ENCODE measurements at places on chromosomes 5 and 9.

GRCh38 chr5:91123901-91124300 lies 259.2 kb downstream of the ARRDC3 start:
- DNase-seq: no peak

DNA sequence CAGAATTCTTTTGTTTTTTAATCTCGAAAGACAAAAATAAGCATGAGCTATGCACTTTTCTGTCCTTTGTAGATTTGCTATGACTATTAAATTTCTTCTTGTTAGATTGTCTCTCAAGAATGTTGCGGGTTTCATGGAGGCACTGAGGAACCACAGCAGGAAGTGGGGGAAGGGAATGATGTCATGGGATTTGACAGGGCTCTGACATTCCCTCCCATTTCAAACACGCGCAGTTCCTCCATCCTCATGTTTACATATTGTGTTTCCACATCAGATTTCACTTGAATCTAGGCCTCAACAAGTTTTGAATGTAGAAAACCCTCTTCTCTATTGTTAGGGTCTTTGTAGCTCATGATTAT lies 154.8 kb downstream of the PALM2AKAP2 start:
- no peak for DNase-seq

DNA sequence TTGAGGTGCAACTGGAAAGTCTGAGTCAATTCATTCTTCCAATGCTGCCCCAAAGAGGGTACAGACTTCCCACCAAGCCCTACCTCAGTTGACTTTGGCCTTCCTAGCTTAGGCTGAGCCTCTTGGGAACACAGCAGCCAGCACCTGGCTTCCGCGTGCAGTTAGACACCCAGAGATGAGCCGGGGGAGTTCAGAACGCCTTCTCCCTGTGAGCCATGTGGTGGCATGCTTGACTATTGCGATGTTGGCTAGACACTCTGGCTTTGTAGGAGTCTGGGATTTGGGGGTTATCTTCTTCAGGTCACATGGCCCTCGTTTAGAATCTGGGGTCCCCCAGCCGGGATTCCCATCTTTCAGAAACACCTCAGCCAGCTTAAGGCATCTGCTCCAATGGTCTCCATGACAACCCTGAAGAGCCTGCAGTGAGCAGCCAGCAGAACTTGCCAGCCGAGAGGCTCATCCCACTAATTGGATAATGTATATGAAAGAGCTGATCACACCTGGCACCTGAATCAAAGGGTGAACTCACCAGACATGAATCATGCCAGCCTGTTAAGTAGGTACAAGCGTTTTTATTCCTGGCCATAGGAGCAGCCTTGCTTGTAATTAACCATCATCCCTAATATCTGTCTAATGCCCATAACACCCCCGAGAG lies 167.5 kb downstream of the SYK start:
- no peak for DNase-seq

GRCh38 chr5:8068078-8068477 lies 199.1 kb downstream of the MTRR start:
- DNase-seq: no peak

- DNase-seq: no peak
Measured at GRCh38 chr9:88972401-88972800, 18.9 kb upstream of the S1PR3 start.

GRCh38 chr5:145341842-145342241 lies 493.3 kb downstream of the PRELID2 start:
- no peak for DNase-seq

DNA sequence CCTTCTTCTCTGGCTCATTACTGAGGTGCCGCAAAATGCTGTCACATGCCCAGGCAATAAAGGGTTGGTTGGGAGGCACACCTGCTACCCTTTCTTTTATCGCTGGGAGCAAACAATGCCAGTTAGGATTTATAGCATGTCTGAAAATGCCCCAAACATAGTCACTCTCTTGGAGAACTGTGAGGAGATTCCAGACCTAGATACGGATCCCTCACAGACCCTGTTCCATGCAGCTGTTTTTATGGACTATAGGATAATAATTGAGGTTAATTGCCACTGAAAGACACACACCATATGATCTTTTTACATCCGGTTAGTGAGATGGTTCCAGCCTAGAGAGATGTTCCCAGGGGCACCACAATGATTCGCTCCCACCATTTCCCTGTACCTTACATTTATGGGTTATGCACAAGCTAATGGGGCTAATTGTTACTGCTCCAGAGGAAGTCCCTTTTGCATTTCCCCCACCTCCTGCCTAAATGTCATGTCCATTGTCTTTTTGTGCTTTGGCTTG lies 318.1 kb downstream of the PIK3R1 start:
- no peak for DNase-seq

DNA sequence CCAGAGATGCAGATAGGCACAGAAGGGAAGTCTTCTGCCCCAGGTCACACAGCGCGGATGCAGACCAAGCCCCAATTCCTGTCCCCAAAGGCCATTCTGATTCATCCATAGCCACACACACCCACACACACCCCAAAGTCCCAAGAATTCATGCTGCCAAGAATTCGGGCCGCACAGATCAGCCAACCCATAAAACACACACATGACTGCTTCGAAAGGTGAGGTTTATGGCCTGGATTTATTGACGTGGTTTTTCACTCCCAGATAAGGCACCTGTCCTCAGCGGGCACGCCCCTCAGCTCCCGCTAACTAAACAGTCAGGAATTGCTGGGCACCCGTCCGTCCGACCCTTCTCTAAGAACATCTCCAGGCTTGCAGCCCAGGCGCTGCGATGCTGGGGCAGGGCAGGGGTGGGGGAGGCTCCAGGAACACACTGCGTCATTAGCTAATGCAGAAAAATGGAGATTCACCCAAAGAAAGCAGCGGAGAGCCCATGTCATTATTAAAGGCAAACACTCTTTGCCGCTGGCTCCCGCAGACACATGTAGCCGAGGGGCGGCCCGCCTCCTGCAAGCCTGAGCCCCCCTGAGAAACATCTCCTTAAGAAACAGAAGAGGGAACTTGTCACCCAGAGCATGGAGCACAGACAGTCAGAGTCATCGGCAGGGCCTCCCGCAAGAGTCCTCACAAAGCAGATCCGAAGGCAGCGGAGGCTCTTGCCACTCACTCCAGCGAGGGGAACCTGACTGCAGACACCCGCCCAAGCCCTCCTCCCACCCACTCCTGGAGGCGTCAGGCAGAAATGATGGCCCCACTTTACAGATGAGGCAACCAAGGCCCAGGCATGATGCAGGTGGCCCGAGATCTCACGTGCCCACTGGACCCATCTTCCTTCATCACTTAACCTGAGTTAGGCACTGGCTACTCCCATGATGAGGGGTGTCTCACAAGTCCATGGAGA lies 19.9 kb downstream of the VAV2 start:
- DNase-seq: no peak

DNA sequence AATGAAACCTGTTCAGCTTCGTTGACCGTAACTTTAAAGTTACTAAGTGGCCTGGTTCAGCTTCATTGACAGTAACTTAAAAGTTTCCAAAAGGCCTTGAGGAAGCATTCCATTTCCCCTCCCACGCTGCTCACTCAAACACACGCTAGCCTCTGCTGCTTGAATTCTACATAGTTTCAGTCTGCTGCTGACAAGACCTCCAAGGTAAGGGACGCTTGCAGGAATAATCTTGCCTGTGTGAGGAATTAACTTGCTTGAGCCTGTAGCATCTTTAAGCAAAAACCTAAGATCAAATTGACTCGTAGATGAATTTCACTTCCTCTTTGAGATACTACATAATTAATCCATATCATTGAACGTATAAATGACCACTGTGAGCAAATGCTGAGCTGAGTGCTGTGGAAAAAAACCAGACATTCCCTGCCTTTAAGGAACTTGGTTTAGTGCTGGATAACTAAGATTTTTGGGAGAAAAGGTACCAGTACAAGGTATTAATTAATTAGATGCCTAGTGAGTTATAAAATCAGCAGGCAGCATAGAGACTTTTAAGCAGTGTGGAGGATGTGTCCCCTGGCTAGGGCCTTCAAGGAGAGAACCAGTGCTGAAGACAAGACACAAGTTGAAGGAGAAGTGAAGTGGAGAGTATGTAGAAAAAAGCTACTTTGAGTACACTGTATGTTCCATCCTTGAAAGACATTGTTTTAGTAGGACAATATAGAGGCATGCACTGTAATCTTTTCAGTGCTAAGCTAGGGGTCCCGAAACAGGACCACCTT lies 39.2 kb downstream of the GRAMD2B start:
- DNase-seq: no peak

GRCh38 chr9:124389146-124389939 lies 25.9 kb downstream of the PSMB7 start:
- DNase-seq: no peak

DNA sequence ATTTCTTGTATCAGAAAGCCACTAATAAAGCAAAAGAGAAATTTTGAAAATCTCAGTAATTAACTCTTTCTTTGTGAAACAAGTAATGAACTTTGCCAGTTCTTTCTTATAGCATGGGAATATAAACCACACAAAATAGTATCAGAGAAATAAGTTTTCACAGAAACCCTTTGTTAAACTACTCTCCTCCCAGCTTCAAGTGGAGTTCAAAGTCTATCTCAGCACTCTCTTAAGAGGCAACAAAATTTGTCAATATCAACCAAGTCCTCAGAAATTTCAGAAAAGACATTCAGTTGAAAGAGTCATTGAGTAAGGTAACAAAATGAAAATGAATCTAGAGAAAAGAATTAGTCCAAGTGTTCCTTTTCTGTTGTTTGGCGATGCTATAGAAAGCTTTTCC lies 89.3 kb downstream of the NTRK2 start:
- DNase-seq: no peak

- DNase-seq: no peak
Measured at GRCh38 chr5:137099651-137100050, 399.5 kb downstream of the SPOCK1 start.

- no peak for DNase-seq
Measured at GRCh38 chr5:84063041-84063440, 321.6 kb downstream of the EDIL3 start.

DNA sequence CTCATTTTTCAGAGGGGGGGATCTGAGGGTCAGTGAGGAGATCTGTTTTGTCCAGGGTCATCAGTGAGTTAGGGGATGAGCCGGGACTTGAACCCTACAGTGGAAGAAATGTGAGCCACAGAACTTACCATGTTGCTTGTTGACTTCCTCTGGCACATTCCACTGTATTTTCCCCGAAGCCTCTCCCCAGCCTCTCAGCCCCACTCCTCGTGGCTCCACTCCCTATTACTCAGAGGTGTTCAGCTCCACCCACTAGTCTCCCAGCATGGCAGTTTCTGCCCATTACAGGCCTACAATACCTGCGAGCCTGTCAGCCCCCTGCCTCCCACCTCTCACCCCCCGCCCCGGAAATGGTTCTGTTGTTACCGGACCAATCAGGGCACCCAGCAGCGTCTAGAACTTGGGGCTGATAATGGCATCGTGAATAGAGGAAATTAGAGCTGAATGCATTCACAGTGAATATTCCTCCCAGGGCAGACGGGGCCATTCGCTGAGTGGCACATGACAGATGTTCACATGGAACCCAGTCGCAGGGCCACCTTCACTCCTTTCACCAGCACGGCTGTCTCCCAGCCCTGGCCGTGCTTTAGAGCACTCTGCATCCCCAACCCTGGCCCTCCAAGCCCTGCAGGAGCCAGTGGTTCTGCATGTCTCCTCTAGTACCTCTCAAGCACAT lies 81.6 kb downstream of the KCNIP1 start:
- no peak for DNase-seq

GRCh38 chr5:126419102-126419501 lies 4.1 kb upstream of the GRAMD2B start:
- no peak for DNase-seq

DNA sequence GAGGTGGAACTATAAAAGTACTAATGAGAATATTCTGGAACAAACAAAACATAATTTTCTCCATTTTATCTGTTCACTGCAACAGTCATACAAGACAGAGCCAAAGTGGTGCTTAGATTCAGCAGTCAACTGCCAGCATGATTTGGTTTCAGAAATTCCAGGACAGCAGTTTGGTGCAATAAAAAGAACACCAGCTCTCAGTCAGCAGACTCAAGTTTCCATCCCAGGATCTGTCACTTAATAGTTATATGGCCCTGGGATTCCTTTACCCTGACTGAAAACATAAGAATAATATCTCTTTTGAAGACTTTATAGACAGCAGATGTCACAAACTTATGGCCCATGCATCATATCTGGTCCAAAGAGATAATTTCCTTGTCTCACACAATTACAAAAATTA lies 92.8 kb upstream of the RASEF start:
- no peak for DNase-seq

- DNase-seq: no peak
Measured at GRCh38 chr5:98741926-98742325, 31.5 kb upstream of the RGMB start.

- no peak for DNase-seq
Measured at GRCh38 chr5:76376148-76376865, 26.8 kb upstream of the IQGAP2 start.

- DNase-seq: no peak
Measured at GRCh38 chr9:100219347-100219746, 120.3 kb downstream of the INVS start.

GRCh38 chr9:129624947-129625346 lies 1.0 kb upstream of the NTMT1 start:
- peak; percentile 62 for DNase-seq

- DNase-seq: peak; percentile 90
Measured at GRCh38 chr9:37528652-37529471, 43.1 kb downstream of the POLR1E start.

GRCh38 chr5:179327021-179327735 lies 18.1 kb downstream of the ADAMTS2 start:
- no peak for DNase-seq

DNA sequence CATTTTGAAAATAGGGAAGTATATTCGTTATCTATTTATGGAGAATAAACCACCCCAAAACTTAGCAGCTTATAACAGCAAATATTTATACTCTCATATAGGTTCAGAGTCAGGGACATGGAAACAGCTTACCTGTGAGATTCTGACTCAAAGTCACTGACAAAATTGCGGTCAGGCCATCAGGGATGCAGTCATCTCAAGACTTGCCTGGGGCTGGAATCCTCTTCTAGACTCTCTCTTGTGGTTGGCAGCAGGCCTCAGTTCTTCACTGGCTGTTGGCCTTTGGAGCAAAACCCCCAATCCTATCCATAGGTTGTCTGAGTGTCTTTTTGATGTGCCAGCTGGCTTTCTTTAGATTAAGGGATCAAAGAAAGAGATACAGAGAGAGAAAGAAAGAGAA lies 275.6 kb downstream of the SEC61B start:
- no peak for DNase-seq

GRCh38 chr9:131657037-131657377 lies 82.9 kb downstream of the RAPGEF1 start:
- peak; percentile 52 for DNase-seq

DNA sequence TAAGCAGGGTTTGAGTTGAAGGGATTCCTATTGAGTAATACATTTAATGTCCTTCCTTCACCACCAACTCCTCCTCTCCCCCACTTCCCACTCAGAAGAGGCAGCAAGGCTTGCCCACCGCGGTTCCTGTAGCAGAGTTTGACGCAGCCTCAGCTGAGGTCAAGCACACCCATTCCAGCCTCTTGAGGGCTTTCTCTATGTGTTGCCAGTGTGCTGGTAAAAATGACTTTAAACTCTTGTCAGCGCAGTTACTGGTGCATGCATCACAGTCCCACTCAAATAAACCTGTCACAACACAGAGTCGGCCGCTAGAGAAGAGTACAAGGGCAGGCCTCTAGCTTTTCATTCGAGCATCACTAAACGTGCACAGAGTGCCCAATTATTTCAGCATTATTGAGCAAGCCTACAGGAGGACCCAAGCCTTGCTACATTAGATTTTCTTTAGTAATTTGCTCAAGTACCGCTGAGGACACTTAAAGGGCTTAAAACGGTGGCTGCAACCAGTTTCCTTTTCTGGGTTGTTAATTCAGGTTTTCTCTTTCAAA lies 79.6 kb downstream of the TLE4 start:
- DNase-seq: no peak
